ENCODE measurements at places on chromosomes 13 and 19.

GRCh38 chr13:29581666-29582065 is 13.8 kb downstream of the SLC7A1 start:
- no peak for DNase-seq

DNA sequence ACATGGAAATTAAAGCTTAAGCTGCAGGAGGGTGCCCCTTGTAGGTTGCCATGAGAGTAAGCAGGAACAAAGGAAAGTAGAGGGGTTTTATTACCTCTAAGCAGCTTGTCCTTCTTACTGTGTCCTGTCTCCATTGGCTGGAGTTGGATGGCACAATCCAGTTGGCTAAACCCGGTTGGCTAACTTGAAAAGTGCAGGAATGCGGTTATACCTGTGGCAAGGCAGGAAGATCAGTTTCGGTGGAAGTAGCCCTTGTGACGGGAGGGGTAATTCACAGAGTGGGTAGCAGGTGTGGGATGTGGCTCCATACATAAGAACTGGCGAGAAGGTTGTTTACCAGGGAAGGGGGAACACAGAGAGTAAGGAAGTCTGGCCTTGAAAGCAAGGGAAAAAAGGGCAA is 3.2 kb downstream of the ZNF726 start:
- no peak for DNase-seq

GRCh38 chr13:73065665-73066340 is 7.0 kb downstream of the KLF5 start:
- no peak for DNase-seq

DNA sequence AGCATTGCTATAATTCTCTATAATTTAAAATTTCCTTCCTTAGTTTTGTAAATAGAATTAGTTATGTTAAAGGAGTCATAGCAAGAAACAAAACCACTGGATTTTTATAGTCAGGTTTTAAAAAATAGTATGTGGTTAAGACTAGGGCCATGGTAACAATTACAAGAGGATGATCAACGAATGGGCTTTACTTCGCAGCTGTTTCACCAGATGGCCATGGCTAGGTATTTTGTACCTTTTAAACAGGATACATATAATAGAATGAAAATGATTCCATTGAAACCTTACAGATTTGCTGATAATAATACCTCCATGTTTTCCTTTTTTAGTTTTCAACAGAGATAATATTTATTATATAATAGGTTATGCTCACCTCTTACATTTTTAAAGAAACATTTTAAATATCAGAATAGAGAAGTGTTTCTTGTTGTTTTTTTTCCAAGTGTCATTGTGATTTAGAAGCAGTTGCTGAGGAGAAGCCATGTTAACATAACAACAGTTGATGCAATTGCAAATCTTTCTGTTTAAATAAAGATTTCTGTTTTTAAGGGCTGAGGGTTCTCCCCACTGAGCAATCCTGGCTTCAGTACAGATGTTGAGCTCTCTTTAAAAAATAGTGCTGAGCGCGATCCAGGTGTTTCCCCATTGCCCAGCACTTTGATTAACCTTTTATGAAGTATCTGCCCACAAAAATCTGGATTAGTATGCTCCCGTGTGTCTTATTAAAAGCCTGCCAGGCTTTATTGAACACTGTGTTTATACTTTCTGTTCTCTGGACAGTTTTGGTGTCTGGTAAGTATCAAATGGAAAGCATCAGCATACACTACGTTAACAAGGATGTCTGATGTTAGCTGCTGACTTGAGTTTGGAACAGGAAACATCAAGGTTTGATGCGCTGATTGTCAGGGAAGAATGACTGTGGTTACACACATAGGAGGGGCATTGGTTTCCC is 205.3 kb downstream of the HS6ST3 start:
- no peak for DNase-seq

- no peak for DNase-seq
These were observed 5.1 kb downstream of the DNMT1 start for GRCh38 chr19:10189616-10190015.

GRCh38 chr13:86383151-86383550 is 583.9 kb upstream of the SLITRK6 start:
- DNase-seq: no peak

DNA sequence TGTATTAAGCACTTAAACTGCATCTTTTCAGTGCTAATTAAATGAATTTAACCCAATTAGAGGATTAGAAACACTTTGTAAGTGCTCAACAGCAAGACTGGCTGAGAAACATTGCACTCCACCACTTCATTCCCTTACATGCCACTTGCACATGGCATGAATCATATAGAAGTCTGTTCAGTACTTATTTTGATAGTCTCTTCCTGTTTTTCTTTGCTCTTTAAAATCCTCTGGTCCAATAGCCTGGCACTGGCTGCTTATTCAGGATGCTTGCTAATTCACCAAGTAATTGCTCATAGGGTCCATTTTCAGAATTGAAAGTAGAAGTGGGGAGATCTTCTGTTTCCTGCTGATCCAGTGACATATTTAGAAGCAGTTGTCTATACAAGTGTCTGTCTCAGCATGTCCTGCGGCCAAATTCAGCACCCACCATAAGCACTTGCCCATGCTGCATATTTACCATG is 900.1 kb downstream of the PCDH9 start:
- no peak for DNase-seq

GRCh38 chr13:98977568-98978265 is at the start of gene DOCK9:
Gene DOCK9, minus strand, starts transcription at chr13:98978064. Its CDS starts 155 bp downstream, at chr13:98977909.
- DNase-seq: no peak

- no peak for DNase-seq
These were observed 8.0 kb upstream of the POP4 start for GRCh38 chr19:29598036-29598435.

DNA sequence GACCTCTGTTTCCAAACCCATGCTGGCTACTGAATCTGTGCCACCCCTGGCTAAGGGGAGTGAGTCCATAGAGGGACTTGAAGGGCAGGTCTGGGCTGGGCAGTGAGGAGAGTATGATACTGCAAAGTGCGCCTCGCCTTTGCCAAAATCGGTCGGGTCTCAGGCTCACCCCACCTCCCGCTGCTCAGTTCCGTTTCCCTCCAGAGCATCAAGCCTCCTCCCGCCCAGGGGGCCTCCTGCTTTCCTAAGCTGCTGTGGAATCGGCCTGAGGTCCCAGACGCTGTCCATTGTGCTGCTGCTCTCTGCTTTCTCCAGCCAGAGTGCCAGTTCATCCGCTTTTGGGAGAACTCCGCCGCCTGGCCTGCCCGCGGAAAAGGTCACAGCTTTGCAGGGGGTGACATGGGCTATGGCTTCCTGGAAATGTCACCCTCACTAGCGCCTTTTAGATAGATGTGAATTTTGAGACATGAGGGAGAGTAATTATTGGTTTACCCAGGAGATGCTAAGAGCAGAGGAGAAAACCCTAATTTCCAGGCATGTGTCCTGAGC is 1418.4 kb downstream of the UQCRFS1 start:
- no peak for DNase-seq

GRCh38 chr19:19662871-19663255 is 613 bp downstream of the ATP13A1 start:
- no peak for DNase-seq

DNA sequence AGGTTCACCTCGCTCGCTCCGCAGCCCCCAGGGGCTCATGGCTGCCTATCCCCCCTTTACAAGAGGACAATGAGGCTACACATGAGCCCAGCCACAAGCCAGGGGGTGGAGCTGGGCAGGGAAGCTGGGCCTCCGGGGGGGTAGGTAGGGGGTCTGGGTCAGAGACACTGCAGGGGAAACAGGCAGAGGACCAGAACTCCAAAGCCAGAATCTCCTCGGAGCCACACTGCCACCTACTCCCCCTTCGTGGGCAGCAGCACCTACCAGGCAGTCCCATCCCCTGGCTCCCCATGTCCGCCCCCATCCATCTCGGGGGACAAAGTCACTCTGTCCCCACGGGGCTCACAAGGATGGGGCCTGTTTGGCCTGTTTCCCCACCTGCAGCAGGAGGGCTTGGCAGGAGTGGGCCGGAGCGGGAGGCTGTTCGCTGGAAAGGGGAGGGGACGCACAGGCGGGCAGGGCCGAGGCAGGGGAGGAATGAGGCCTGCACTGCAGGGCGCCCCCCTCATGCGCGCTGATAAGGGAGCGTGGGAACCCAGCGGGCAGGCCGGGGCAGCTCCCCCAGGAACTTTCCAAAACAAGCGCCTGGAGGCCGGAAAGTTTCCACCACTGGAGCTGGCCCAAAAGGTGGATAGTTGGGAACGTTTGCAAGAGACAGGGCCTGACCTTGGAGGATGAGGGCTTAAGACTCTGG is 545 bp upstream of the ISYNA1 start:
- DNase-seq: no peak

DNA sequence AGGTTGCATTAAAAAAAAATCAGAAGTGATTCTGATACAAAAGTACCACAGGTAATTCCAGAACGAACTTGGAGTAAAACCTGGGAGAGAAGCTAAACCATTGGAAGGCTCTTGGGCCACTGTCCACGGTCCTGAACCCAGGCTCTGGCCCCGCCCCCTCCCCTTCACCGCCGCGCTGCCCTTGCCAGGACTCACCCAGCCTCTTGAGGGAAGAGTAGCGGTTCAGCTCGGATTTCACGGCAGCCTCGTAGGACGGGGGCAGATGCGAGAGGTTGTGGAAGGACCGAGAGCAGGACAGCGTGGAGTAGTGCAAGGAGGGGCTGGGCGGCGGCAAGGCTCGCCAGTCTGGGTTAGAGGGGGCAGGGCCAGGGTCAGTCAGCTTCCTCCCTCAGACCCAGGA is 5.7 kb downstream of the SHISA7 start:
- no peak for DNase-seq
